IMR-90 (cell line): ENCODE measurements at places on chromosomes 7 and 10. TPM values are rescaled to one million over a fixed set of nuclear protein-coding genes. Genes with fewer than 3 reads are reported as not detected.

Gene CCL24
- total RNA-seq, result not detected in 2 replicates

Gene CC2D2B
- total RNA-seq, result not detected in 2 replicates

Gene SLC26A3
- not detected in 2 replicates for total RNA-seq

Gene NOS3
- total RNA-seq, result 0.28 and 0.72 TPM in 2 replicates
